Activated CD4-positive, alpha-beta T cell treated with anti-CD3 and anti-CD28 coated beads, Interleukin-2, amount 10 ng/mL, durations not matched to agents 24 days and 14 days (primary cell): ENCODE measurements at places on chromosomes 1 and 21.

- peak; percentile 60 for DNase-seq
These were observed 494 bp downstream of the NT5C1A start for GRCh38 chr1:39671433-39671792.

GRCh38 chr1:67464746-67465145 is 34.5 kb upstream of the SERBP1 start:
- DNase-seq, result no peak

- DNase-seq, result peak; percentile 58
These were observed 11.5 kb upstream of the LYST start for GRCh38 chr1:235878082-235878811.

- no peak for DNase-seq
These were observed 4.5 kb downstream of the TMCC2 start for GRCh38 chr1:205232127-205232820.

GRCh38 chr1:15681349-15682292 is 2.5 kb upstream of the PLEKHM2 start:
- DNase-seq, result no peak

GRCh38 chr1:89953929-89954328 is 41.0 kb upstream of the ZNF326 start:
- peak; percentile 62 for DNase-seq

GRCh38 chr1:50453266-50453665 is 30.0 kb upstream of the DMRTA2 start:
- DNase-seq, result no peak

DNA sequence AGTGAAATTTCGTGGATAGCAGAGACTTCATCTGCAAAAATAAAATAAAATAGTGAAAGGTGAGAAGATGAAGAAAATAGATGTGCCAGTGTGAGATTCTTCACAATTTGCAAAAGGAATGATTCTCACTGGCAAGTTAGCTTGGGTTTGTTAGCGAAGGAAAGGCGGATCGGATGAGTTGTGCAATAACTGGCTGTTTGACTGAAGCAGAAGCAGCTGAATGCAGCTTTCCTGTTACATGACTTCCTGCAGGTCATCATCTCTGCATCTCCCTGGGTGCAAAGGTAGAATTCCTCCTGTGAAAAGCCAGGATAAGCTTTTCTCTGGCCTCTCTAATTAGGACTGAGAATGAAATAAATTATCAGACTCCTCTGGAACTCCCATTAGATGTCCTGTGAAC is 263.1 kb upstream of the CHRM3 start:
- no peak for DNase-seq
